ENCODE measurements at places on chromosomes 1 and 21. TPM values are rescaled to one million over a fixed set of nuclear protein-coding genes. Genes with fewer than 3 reads are reported as not detected.

The NUAK2 gene
- 0.55 TPM for total RNA-seq

The COL16A1 gene
- 8.0 TPM for total RNA-seq

The AKIRIN1 gene
- total RNA-seq: 20.0 TPM

The GFI1 gene
- total RNA-seq: not detected

The PDZK1IP1 gene
- not detected for total RNA-seq

The CD34 gene
- total RNA-seq: 15.7 TPM

The GCSAML gene
- total RNA-seq: 0.36 TPM

The SPRR4 gene
- not detected for total RNA-seq

The LIN28A gene
- not detected for total RNA-seq

The MROH9 gene
- total RNA-seq: not detected

The HES2 gene
- total RNA-seq: 0.06 TPM

The FYB2 gene
- total RNA-seq: 1.3 TPM

The KRTAP19-7 gene
- not detected for total RNA-seq

The MR1 gene
- total RNA-seq: 2.9 TPM

Data from psoas muscle (tissue), 8 donors.